ENCODE measurements at places on chromosomes 13 and 19.

DNA sequence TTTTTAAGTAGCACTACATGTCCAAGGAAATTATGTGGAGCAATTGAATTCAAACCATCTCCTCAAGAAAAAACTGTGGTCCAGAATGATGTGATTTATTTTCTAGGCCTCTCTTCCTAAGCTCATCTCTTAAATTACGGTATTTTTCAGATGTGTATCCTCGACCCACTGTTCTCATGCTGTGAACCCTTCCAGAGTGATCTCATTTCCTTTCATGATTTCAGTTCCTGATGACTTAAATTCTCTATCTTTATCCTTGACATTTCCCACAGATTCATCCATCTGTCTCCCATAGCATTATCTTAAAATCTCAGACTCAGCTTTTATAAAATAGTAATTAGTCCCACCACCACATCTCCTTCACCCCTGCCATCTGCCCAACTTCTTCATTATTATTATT, 117.6 kb upstream of the SPRY2 start:
- DNase-seq, result no peak

GRCh38 chr19:21321996-21322395, 7.2 kb downstream of the ZNF708 start:
- DNase-seq, result no peak

GRCh38 chr19:17803264-17803896, 8.4 kb downstream of the B3GNT3 start:
- DNase-seq, result no peak

- DNase-seq, result no peak
These were observed 6.2 kb downstream of the GFY start for GRCh38 chr19:49431330-49431749.

DNA sequence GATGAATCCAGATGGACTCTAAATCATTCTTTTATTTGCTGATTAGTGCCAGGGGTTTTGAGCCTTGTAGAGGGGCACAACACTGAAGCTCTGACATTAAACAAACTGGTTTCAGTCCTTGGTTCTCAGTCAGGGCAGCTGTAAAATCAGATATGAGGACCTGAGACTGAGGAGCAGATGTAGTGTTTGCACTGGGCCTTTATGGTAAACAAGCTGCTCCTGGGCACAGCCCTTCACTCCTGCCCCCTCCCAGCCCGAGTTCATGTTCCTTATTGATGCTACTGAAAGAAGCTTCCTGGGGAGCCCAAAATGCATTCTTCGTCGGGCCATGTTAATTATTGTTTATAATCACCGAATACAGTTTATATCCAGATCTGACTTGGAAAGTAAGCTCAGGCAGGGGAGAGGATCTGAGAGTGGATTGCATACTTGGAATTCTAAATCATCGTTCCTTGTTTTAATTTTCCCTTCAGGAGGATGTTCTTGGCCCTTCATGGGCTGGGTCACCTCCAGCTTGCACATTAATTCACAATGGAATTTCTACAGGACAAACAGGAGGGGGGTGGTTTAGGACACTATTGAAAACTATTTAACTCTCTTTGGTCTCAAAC, 213.5 kb downstream of the FGF9 start:
- DNase-seq, result no peak

GRCh38 chr13:30128591-30128990, 178.8 kb downstream of the KATNAL1 start:
- no peak for DNase-seq

DNA sequence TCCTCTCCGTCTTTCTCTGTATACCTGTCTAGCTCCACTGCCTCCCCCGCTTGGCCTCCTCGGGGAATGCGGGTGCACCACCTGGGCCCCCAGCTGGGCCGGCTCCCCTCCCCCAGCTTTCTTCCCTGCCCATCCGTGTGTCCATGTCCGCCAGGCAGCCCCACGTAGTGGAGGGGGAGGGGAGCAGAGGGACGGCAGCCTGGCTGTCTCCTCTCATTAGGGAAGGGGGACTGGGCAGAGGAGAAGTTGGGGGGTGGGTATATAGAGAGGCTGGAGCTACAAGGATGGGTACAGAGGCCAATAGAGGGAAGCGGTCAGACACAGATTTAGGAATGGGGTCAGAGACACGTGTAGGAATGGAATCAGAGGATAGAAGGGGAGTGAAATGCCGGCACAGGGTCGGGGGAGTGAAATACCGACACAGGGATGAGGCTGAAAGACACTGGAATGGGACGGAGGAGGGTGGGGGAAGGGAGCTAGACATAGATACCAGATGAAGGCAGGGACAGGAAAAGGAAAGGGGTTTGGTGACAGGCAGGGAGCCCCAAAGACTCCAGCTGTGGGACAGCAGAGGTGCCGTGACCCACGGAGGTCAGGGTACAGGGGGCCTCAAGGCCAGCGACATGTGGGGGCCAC, 2.8 kb downstream of the NECTIN2 start:
- DNase-seq, result no peak

DNA sequence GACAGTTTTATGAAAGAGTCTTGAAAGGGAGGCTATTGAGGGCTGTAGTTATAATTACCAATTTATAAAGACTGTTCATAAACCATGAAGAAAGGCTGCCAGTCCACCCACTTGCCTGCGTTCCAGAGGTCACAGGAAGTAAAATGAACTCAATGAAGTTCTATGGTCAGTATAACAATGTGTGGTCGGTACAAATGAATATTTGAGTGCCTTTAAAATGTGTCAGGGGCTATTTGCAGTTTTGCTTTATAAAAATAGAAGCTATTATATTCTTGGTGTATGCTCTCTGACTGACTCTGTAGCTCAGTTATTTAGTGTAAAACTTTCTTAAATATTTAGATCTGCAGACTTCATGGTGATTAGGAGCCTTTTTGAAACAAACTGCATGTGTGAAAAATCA, 47.0 kb downstream of the ESD start:
- DNase-seq, result no peak

DNA sequence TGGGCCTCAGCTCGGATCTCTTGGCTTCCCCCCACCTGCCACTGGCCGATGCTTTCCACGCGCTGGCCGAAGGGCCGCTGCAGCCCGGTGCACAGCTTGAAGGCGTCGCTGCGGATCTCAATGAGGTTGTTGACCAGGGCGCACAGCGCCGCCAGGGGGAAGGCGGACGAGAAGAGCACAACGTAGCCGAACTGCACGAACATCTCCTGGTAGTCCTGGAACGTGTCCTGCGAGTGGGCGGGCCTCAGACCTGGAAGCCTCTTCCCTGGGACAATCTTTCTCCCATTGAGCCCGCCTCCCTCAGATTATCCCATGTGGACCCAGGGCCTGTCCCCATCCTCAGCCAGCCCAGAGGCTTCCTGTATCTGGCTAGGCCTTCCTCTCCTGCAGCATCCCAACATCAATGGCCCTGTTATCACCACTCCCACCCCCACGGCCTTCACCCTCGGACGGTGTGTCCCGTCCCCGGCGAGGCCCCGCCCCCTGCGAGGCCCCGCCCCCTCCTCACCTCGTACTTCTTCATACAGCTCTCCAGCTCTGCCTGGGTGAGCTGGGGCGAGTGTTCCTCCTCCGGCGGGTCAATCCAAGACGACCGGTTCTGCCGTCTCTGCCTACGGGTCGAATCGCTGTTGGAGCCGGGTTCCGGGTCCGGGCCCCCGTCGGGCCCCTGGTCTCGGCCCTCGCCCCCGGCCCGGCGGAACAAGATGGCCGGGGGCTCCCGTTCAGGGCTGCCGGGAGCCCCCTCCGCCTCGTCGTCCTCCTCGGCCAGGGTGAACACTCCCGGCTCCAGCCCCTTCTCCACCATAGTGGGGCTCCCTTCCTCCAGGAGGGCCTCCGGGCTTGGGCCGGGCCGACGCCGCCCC, 6.8 kb downstream of the ANO8 start:
- DNase-seq, result no peak

GRCh38 chr13:105642511-105642958, 892.9 kb downstream of the EFNB2 start:
- DNase-seq, result no peak

- DNase-seq, result no peak
These were observed 274.5 kb downstream of the LMO7 start for GRCh38 chr13:75910591-75910990.

GRCh38 chr19:45623984-45624383, 15.2 kb downstream of the EML2 start:
- no peak for DNase-seq

- no peak for DNase-seq
These were observed 3.1 kb downstream of the ABHD17A start for GRCh38 chr19:1882089-1882785.

- DNase-seq, result peak; percentile 3
These were observed 14.6 kb upstream of the SIN3B start for GRCh38 chr19:16814526-16815100.

DNA sequence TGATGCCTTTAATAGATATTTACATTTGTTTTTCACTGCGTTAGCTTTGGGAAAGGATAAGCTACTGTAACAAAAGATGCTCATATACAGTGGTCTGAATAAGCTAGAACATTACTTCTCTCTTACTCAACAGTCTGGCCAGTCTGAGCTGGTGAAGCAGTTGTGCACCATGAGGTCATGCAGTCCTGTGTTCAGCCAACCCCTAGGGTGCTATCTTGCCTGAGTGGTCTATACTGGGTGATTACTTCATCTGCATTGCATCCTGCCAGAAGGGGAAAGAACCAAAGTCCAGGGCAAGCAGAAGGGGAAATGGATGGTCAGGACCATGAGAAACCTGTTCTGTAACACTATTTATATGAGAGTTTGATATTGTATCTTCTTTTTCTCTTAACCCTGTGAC, 31.5 kb downstream of the ERCC5 start:
- DNase-seq, result no peak

DNA sequence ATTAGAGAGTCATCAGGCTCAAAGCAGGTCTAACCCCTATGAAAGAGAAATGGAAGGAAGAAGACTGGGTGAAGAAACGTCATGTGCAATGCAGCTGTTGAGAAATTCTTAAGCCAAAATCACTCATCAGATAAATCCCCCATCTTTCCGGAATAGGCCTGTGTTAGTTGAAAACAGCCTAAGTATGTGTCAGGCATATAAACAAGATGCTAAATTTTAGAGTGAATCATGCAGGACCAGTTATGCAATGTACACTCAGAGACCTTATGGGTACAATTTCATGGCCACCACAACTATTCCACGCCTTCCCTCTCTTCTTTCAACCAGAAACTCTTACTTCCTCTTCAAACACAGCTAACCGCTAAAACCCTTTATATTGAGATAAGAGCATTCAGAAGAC, 717.7 kb upstream of the ATXN8OS start:
- DNase-seq, result no peak

All from NCI-H2081 (cell line).